ENCODE measurements at places on chromosomes 7 and 10. TPM values are rescaled to one million over a fixed set of nuclear protein-coding genes. Genes with fewer than 3 reads are reported as not detected.

ELAPOR2 gene
- polyA plus RNA-seq, result 9.9 TPM

CDHR1 gene
- 1.3 TPM for polyA plus RNA-seq

NAT16 gene
- 0.25 TPM for polyA plus RNA-seq

ATOH7 gene
- 1.4 TPM for polyA plus RNA-seq

SFRP5 gene
- polyA plus RNA-seq, result 0.11 TPM

CALML3 gene
- polyA plus RNA-seq, result not detected

DBNL gene
- 69.6 TPM for polyA plus RNA-seq

HOXA5 gene
- 63.4 TPM for polyA plus RNA-seq

EPO gene
- not detected for polyA plus RNA-seq

MACC1 gene
- polyA plus RNA-seq, result 8.6 TPM

TUBAL3 gene
- 0.40 TPM for polyA plus RNA-seq

VPS26A gene
- polyA plus RNA-seq, result 75.8 TPM

SMKR1 gene
- polyA plus RNA-seq, result 3.2 TPM

SORCS3 gene
- 3.5 TPM for polyA plus RNA-seq

TWNK gene
- polyA plus RNA-seq, result 16.7 TPM

DMBT1 gene
- polyA plus RNA-seq, result 0.10 TPM

NEUROG3 gene
- not detected for polyA plus RNA-seq

LMTK2 gene
- polyA plus RNA-seq, result 16.2 TPM

PRLHR gene
- polyA plus RNA-seq, result not detected

FOXK1 gene
- polyA plus RNA-seq, result 24.3 TPM

SHH gene
- polyA plus RNA-seq, result 3.3 TPM

ANKRD30A gene
- polyA plus RNA-seq, result not detected

ZNF365 gene
- 0.50 TPM for polyA plus RNA-seq

MTPN gene
- polyA plus RNA-seq, result 144 TPM

KCNMA1 gene
- polyA plus RNA-seq, result 3.2 TPM

PDGFA gene
- 46.8 TPM for polyA plus RNA-seq

SPDYE18 gene
- polyA plus RNA-seq, result 1.3 TPM

CAMK1D gene
- polyA plus RNA-seq, result 9.2 TPM

CPN1 gene
- 3.8 TPM for polyA plus RNA-seq

MYO1G gene
- polyA plus RNA-seq, result 0.64 TPM

ATG9B gene
- 2.6 TPM for polyA plus RNA-seq

FGFBP3 gene
- 4.2 TPM for polyA plus RNA-seq

TUBB8 gene
- 1.5 TPM for polyA plus RNA-seq

TRIM4 gene
- 30.1 TPM for polyA plus RNA-seq

CALCR gene
- 0.88 TPM for polyA plus RNA-seq

PNLIPRP1 gene
- not detected for polyA plus RNA-seq

PIP gene
- not detected for polyA plus RNA-seq

CALML5 gene
- polyA plus RNA-seq, result not detected
